Colonic mucosa (tissue), 4 donors: ENCODE measurements at places on chromosomes 2 and 18. TPM values are rescaled to one million over a fixed set of nuclear protein-coding genes. Genes with fewer than 3 reads are reported as not detected.
A peak's percentile ranks its signal among the peaks of the same experiment; 100 is the strongest.

DNA sequence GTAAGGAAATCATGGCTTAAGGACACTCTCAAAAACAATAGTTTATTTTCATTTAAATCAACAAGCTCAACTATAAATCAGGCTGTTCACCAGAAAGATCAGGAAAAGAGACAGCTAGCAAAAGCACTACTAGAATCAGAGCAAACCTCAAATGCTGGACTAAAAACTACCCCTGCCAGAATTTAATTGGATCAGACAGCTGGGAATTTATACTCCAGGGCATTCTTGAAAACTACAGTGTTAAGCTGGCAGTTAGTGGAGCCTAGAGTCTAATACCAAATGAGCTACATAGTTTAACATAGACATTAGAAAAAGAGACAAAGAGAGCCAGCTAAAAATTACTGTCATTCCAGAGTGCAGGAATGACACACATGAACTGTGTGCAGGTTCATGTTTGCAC, 1016.4 kb upstream of the CRIM1 start:
- no peak overlapping the region for H3K27ac ChIP-seq
- DNase-seq = no peak
- H3K4me1 ChIP-seq = no peaks in the 10 kb centered on the region

DNA sequence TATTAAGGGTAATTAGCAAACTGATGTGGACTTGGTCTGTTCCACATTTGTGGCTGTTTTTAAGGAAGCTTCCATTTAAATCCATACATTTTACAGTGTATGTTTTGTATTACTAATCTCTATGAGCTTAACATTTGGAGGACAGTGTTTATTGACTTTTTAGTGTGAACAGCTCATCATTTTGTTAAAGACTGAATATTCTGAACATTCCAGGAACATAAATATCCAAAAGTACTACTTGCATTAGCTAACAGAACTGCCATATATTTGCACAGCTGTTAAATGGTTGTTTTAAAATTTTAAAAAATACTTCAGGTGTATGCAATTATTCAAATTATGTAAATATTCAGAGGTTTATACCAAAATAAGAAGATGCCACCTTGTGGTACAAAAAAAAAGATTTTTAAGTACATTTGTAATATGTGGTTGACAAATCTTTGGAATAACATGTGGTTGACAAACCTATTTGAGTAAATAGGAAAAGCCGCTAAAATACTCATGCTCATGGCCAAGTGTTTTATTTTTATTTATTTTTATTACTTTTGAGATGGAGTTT, 439.7 kb upstream of the FANCL start:
- no peak overlapping the region for H3K27ac ChIP-seq
- H3K4me1 ChIP-seq = no peaks in the 10 kb centered on the region
- H3K4me3 ChIP-seq = no peak overlapping the region
- no peaks in the 10 kb centered on the region for H3K36me3 ChIP-seq

GRCh38 chr2:51490576-51491234, 458.8 kb upstream of the NRXN1 start:
- no peak overlapping the region for H3K4me3 ChIP-seq
- no peak overlapping the region for H3K27ac ChIP-seq
- no peaks in the 10 kb centered on the region for H3K27me3 ChIP-seq

GRCh38 chr18:55090564-55091188, 131.4 kb upstream of the CCDC68 start:
- no peaks in the 10 kb centered on the region for H3K36me3 ChIP-seq
- H3K4me3 ChIP-seq = no peak overlapping the region
- no peak for DNase-seq
- H3K4me1 ChIP-seq = peaks cover 3% of the 10 kb centered on the region
- H3K27me3 ChIP-seq = no peaks in the 10 kb centered on the region
- H3K27ac ChIP-seq = peak overlapping the region; percentile 5

DNA sequence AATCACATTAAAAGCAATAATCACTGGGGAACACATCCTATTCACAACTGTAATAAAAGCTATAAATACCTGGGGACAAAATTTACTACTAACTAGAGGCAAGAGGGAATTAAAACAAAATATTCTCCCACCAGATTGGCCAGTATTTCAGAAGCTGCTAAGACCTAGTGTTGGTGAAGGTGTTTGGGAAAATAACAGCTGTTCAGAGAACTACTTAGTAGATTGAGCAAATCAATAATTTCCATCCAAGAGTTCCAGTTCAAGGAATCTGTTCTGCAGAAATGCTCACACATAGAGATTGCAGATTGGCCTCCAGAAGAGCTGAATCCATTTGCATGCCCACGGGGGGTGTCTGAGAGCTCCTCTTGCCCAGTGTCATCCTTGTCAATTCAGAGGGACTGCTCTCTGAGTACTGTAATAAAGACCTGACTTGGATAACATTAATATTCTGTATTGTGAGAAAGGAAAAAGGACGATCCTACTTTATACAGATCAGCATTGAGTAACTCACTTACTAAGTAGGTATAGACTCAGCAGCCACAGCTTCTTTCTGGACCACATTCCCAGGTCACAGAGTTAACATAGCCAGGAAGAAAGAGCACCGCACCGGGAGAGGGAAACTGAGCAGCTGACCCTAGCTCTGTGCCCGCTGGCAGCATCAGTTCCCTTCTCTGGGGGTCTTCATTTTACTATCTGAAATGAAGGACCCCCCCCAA, 5.6 kb downstream of the TUBB6 start:
- H3K27ac ChIP-seq = no peak overlapping the region
- H3K4me1 ChIP-seq = peaks cover 3% of the 10 kb centered on the region
- no peak for DNase-seq
- H3K27me3 ChIP-seq = peaks cover 3% of the 10 kb centered on the region
- H3K36me3 ChIP-seq = no peaks in the 10 kb centered on the region

DNA sequence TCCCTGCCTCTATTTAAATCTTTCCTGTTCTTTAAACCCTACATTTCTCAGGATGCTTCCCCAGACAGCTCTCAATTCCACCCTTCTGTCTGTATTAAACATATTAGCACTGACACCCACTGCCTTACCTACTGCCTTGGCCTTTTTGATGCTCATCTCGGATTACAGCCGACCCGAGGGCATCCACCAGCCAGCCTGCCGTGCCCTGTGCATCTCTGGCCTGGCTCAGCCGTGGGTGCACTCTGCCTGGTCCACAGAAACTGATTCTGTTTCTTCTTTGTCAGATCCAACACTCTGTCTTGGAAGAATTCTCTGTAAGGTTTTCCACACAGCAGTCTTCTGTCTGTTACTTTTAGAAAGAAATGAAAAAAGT, 27.2 kb downstream of the TANC1 start:
- no peaks in the 10 kb centered on the region for H3K27me3 ChIP-seq
- H3K36me3 ChIP-seq = no peaks in the 10 kb centered on the region
- DNase-seq = no peak
- H3K4me1 ChIP-seq = no peaks in the 10 kb centered on the region

DNA sequence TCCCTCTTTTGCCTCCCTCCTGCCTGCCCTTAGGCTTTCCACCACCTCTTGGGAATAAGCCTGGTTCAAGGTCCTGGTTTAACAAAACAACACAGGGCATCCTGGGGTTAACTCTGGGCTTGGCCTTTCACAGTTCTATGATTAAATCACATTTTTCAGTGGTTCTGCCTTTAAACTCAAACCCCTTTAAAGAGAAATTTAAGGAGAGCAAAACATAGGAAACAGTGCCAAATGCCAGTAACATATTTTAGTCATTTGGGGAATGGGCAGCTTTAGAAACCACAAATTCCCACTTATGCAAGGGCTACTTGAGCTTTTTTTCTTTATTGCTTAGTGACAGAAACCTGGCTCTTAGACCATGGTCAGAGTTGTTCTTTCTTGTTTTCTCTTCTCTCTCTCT, 112.2 kb upstream of the FZD5 start:
- no peak overlapping the region for H3K27ac ChIP-seq
- no peak for DNase-seq
- H3K4me3 ChIP-seq = no peak overlapping the region
- no peaks in the 10 kb centered on the region for H3K4me1 ChIP-seq
- H3K27me3 ChIP-seq = no peaks in the 10 kb centered on the region

DNA sequence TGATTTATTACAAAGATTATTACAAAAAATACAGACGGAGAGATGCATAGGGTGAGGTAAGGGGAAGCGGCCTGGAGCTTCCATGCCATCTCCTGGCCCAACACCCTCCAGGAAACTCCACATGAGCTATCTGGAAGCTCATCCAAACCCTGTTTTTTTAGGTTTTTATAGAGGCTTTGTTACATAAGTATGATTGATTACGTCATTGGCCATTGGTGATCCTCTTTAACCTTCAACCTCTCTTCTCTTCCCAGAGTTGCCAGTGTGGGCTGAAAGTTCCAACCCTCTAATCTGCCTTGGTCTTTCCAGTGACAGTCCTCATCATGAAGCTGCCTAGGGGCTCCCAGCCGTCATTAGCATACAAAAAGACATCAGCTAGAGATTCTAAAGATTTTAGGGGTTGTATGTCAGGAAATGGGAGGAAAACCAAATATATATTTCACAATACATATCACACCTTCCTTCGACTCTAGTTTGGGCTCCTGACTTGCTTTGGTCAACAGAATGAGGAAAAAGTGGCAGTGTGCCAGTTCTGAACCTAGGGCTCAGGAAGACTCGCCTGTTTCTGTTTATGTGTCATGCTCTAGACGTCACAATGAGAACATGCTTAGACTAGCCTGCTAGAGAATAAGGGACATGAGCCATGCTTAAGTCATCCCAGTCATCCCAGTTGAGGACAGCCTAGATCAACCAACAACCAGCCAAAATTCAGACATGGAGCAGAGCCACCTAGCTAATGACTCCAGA, 54.1 kb downstream of the ETAA1 start:
- no peak overlapping the region for H3K4me3 ChIP-seq
- no peak for DNase-seq
- no peaks in the 10 kb centered on the region for H3K4me1 ChIP-seq
- H3K27me3 ChIP-seq = no peaks in the 10 kb centered on the region
- no peaks in the 10 kb centered on the region for H3K36me3 ChIP-seq

GRCh38 chr2:109079590-109079989, 49.4 kb upstream of the SH3RF3 start:
- no peak overlapping the region for H3K4me3 ChIP-seq
- H3K27me3 ChIP-seq = no peaks in the 10 kb centered on the region
- H3K36me3 ChIP-seq = no peaks in the 10 kb centered on the region
- H3K4me1 ChIP-seq = no peaks in the 10 kb centered on the region

DNA sequence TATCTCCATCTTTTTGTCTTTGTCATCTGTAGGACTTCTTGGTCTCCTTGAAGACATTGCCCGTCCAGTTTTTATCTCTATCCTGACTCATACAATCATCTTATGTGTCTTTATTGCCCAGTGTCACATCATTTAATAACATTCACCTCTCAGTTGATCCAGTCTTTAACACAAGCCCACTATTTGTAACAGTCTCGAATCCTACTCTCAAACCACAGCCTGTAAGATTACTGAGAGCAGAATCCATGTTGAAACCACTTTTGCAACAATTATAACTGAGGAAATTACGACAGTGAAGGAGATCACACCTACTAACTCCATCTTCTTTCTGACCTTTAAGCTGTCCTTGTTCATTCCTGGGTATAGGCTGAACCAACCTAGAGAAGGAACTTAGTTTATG, 1206.0 kb upstream of the ZEB2 start:
- H3K36me3 ChIP-seq = no peaks in the 10 kb centered on the region
- no peak overlapping the region for H3K27ac ChIP-seq
- no peaks in the 10 kb centered on the region for H3K27me3 ChIP-seq
- DNase-seq = no peak
- no peak overlapping the region for H3K4me3 ChIP-seq

The OSR1 gene
- 1.7 TPM for total RNA-seq

The STAT4 gene
- total RNA-seq = 2.0 TPM

The PHOSPHO2 gene
- total RNA-seq = 7.0 TPM

The C1QL2 gene
- total RNA-seq = not detected

The HOXD13 gene
- total RNA-seq = 0.32 TPM
